ENCODE measurements at places on chromosomes 13 and 19.
A peak's percentile ranks its signal among the peaks of the same experiment; 100 is the strongest.

GRCh38 chr19:47094557-47095475 is 18.8 kb downstream of the ZC3H4 start:
- no peak for DNase-seq

DNA sequence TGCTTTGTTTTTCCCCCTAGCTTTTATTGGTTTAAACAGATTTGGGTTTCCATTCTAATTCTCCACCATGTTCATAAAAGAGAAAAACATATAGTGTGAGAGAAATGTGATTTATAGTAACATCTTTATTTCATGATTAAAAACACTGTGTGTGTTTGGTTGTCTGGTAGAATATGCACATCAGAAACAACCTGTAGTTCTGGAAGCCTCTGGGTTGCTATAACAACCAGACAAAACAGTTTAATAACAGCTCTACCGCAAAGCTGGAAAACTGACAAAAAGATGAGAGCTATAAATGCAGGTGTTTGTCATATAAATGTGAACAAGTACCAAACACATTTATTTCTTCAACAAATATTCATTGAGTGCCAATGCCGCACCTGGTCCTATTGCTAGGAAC is 9.8 kb downstream of the KBTBD6 start:
- no peak for DNase-seq

DNA sequence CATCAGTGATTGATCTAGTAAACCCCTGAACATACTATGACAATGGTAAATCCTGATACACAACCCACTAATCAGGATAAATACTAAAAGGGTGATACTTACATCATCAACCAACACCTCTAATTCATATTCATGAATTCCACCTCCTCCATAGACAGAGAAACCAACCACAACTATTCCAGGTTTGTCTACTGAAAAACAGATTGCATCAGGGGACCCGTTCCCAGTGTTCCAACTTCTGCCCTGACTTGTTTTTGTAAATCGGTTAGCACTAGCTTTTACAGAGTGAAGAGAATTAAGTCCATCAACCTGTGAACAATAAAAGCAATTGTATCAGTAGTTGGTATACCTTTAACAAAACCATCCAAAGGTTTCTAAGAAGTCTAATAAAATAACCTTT is 149.2 kb downstream of the MYCBP2 start:
- DNase-seq, result no peak

DNA sequence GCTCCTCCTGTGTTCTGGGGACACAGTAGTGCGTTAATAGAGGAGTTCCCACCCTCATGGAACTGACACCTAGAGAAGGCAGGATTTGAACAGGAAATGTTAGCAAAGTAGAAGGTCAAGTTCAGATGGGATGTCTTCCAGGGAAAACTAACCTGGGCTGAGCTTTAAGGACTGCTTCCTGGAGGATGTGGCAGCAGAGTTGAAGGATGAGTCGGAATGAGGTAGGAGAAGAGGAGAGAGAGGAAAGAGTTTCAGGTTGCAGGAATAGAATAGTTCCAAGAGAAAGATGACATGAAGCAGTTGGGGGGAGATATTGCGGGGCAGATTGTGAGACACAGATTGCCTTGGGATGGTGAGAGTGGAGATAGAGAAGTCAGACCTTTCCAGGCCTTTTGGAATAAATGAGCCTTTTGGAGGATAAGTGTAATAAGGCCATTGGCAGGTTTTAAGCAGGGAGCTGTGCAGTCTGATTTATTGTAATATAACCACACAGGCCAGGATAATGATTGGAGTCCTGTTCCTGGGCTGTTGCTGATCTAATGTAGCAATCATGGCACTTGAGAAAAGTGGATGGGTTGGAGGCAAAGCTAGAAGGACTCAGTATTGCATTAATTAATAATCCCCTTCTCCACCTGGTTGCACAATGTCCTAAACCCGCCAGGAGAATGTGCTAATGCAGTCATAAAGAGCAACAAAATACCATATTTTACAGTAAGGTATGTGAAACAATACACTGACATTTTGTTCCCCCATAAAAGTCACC is 205.4 kb downstream of the SHISA2 start:
- DNase-seq, result no peak

DNA sequence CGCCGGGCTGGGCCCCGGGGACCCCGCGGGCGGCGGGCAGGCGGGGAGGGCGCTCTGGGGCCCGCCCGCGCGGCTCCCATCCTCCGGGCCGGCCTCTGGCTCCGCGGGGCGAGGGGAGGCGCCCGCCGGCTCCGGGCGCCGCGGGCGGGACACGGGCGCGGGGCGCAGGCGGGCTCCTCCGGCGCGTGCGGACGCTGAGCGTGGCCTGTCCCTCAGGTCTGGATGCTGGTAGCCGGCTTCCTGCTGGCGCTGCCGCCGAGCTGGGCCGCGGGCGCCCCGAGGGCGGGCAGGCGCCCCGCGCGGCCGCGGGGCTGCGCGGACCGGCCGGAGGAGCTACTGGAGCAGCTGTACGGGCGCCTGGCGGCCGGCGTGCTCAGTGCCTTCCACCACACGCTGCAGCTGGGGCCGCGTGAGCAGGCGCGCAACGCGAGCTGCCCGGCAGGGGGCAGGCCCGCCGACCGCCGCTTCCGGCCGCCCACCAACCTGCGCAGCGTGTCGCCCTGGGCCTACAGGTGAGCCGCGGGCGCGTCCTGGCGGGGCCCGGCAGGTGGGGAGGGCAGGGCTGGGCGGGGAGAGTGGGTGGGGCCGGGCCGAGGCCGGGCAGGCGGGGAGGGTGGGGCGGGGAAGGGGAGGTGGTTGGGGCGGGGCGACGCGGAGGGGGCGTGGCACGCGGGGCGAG is 420 bp downstream of the IL17D start:
- DNase-seq, result peak; percentile 36

DNA sequence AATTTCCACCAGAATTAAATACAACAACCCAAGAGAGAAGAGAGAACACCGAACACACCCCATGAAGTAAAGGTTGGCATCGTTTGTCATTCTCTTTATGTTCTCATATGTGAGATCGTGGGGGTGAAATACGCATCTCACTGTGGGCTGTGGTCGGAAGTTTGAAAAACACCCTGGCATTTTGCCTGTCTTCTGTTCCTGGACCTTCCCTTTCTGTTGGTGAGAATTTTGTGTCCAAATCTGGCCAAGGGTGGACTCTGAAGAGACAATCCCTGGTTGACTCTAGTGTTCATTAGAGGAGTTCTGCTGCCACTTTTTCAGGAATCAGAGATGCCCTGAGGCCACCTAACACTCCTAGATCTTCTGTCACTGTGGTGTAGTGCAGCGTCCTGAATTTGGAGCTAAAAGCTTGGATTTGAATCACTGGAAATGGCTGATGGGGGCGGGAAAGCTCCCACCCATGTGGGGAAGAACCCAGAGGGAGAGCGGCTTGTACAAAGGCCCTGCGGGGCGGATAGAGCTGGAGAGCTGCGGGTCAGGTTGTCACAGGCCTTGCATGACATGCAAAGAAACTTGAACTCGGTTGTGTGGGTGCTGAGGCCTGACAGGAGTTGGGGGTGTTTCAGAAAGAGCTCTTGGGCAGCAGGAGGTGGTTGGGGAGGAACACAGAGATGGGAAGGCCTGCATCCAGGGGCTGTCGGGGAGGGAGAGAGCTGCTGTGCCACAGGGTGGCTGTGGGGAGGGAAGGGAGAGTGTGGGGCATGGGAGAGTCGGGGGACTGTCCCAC is 11.1 kb upstream of the SPATA13 start:
- DNase-seq, result no peak
